Cardiac muscle cell (in vitro differentiated cells and primary cell): ENCODE measurements at places on chromosomes 7 and 10.
A peak's percentile ranks its signal among the peaks of the same experiment; 100 is the strongest.

DNA sequence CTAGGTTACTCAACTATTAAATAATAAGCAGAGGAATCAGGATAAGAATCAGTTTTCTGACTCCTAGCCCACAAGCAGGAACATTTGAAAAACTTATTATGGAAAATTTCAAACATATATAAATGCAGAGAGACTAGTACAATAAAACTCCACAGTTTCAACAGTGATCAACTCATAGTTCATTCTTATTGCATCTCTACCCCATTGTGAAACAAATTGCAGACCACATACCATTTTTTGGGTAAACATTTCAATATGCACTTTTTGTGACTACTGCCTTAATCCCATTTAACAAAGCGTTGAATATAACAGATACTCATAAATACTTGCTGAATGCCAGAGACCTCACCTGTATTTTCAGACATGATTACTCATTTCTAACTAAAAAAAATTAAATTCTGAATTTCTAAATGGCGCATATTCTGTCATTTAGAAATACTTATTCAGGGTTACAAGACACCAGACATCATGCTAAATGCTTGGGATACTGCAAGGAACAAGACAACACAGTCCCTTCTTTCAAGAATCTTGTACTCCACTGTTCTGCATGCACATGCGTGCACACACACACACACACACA is 11.4 kb downstream of the CDK6 start:
- no peak for DNase-seq

DNA sequence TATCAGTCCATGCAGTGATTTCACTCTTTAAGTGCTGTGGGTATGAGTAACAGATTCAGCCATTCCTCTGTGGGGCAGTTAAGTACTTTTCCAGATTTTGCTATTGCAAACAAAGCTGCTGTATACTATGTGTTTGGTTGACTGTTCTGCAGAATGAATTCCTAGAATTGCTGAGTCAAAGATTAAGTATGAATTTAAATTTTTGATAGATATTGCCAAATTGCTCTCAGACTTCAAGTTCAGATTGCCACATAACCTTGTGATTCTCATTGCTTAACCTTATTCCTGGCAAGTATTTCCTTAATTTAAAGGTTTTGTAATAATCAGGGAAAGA is 21.6 kb upstream of the SAR1A start:
- no peak for DNase-seq

GRCh38 chr10:109374215-109374614 is 549.1 kb downstream of the XPNPEP1 start:
- no peak for DNase-seq

GRCh38 chr10:110773693-110774068 is 98.0 kb upstream of the PDCD4 start:
- no peak for DNase-seq

GRCh38 chr10:61284222-61284890 is 168.8 kb downstream of the TMEM26 start:
- peak; percentile 73 for DNase-seq

DNA sequence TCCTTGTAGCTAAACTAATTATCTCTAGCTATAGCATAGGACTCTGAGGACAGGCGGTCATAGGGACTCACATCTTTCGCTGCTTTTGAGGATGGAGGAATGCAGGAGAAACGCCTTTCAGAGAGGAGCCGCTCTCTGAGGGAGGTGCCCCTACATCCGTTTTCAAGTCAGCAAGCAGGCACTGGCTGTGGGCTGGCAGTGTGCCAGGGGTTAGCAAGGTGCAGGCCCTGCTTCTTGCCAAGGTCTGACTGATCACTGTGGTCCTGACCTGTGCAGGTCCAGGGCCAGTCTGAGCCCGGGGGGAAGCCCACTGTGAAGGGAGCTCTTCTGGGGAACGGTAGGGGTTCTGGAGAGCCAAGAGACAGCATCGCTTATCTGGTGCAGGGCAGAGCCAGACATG is 89.4 kb downstream of the SH3PXD2A start:
- DNase-seq = no peak

GRCh38 chr10:62021978-62022802 is 120.7 kb downstream of the ARID5B start:
- no peak for DNase-seq

DNA sequence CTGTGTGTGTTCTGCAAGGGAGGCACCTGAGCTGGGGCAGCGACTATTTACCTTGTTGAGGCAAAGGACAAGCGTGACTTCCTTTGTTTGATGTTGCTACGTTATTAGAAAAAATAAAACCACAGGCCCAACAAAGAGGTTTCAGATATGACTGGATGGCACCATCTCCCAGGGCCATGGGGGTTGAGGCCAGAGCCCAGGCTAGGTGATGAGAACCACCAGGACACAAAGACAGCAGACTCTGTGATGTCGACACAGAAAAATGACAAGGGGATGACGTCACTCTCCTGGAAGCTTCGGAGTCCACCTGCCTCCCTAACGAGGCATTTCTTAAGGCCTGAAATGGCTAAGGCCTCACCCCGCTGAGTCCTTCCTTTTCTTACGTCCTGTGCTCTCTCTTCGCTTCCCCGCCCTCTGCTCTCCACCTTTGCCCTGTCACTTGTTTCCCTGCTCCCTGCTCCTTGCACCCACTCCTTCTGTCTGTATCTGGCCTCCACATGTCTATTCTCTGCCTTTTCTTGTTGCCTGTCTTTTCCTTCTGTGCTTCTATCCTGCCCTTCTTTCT is 83.0 kb upstream of the ADRB1 start:
- no peak for DNase-seq

DNA sequence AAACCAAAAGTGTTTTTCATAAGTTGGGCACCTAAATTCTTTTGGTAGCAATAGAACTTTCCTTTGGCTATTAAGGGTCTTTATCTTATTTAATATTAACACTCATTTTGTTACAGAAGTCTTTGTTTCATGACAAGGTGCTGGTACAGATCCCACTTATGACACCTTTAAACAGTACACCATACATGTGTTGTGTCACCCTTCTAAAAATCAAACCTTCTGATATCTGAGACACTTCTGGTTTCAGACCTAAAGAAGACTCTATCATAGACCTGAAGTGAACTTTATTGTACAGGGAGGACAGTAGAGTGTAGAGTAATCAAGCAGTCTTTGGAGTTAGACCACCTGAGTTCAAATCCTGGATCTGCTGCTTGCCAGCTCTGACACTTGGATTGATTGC is 5.8 kb upstream of the USP6NL start:
- DNase-seq = no peak
